ENCODE measurements at places on chromosomes 3 and 15. TPM values are rescaled to one million over a fixed set of nuclear protein-coding genes. Genes with fewer than 3 reads are reported as not detected.

Gene BNC1
- not detected for total RNA-seq

Gene HGD
- total RNA-seq: 0.91 TPM

DNA sequence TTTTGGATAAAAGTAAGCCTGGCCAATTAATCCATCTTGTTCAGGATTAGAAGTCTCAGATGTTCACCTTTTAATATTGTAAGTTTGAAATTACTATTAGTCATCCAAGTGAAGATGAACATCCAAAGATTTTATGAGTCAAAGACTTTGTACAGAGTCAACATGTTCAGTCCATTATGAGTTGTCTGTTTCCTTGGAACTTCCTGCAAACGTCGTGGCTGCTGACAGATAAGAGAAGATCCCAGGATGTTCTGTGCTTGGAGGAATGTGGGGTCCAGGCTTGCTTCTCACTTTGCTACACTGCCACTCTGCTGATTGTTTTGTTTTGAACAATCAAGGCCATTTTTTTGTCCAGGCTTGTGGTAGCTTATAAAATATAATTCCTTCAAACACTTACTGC lies 74.3 kb upstream of the SLCO2A1 start:
- no peak for DNase-seq

Gene CLDN1
- not detected for total RNA-seq

DNA sequence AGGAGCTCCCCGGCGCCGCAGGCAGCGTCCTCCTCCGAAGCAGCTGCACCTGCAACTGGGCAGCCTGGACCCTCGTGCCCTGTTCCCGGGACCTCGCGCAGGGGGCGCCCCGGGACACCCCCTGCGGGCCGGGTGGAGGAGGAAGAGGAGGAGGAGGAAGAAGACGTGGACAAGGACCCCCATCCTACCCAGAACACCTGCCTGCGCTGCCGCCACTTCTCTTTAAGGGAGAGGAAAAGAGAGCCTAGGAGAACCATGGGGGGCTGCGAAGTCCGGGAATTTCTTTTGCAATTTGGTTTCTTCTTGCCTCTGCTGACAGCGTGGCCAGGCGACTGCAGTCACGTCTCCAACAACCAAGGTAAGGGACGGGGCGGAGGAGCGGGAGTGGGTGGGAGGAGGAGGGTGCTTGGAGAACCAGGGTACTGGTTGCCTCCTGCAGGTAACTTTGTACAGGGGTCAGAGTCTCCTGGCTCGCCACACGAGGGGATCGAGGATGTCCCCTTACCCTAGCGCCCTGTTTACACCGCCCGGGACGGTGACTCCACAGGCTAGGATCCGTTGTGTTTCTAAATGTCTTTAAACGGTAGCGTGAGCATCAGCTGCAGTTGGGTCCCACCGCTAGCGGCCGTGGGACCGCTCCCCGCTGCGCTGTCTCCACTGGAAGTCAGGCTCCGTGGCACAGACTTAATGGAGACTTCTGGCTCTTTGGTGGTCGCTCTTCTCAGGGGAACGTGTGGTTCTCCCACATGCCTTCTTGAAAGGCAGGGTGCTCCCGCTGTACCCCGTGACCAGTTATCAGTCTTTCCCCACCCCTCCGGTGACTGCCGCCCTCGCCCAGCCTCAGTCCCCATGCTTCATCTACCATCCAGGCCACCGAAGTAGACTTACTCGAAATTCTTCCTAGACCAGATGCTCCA lies 515 bp downstream of the EPHA6 start:
- DNase-seq: no peak

Gene ZNF501
- total RNA-seq: 6.1 TPM

Gene INKA1
- total RNA-seq: 25.8 TPM

GRCh38 chr3:156389449-156389950 lies 165.4 kb downstream of the SSR3 start:
- DNase-seq: no peak

All from B cell (primary cell).